ENCODE measurements at places on chromosomes 1 and 21. TPM values are rescaled to one million over a fixed set of nuclear protein-coding genes. Genes with fewer than 3 reads are reported as not detected.

DNA sequence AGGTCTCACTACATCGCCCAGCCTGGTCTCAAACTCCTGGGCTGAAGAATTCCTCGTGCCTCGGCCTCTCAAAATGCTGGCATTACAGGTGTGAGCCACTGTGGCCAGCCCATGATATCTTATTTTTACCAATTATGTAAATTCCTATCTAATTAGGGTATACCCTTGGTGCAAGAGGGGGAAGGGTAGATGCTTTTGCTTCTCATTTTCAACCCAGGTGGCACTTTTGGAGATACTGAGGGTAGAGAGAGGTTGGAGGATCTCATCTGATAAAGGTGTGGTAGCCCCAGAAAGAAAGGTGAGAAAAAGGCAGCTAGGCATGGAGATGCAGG, 17.4 kb downstream of the ENSA start:
- no peaks in the 10 kb centered on the region for H3K27me3 ChIP-seq
- H3K4me3 ChIP-seq = peak overlapping the region; percentile 60
- DNase-seq = no peak
- H3K36me3 ChIP-seq = peaks cover 41% of the 10 kb centered on the region

DNA sequence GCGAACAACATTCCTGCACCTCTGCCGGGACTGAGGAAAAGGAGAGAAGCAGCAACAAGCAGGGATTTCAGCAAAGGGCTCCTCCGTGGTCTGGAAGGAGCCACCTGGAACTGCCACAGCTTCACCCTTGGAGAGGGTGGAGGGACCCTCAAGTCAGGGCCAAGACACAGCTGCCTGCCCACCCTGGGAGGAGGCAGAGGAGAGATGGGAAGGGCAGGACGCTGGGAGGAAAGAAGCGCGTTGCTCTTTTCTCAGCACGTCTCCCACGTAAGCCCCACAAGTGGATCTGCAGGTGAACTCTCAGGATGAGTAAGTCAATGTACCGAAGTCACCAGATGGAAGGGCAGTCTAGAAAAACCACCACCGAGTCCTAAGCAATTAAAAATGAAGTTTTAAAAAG, 39.6 kb downstream of the SLC19A1 start:
- no peaks in the 10 kb centered on the region for H3K36me3 ChIP-seq
- no peak overlapping the region for H3K4me3 ChIP-seq
- H3K27ac ChIP-seq = no peak overlapping the region
- H3K4me1 ChIP-seq = no peaks in the 10 kb centered on the region
- DNase-seq = no peak
- no peaks in the 10 kb centered on the region for H3K27me3 ChIP-seq

GRCh38 chr1:207565546-207566468, 69.8 kb downstream of the CR1 start:
- H3K4me3 ChIP-seq = no peak overlapping the region
- H3K27ac ChIP-seq = no peak overlapping the region
- no peak for DNase-seq
- no peaks in the 10 kb centered on the region for H3K36me3 ChIP-seq
- no peaks in the 10 kb centered on the region for H3K4me1 ChIP-seq

- no peaks in the 10 kb centered on the region for H3K4me1 ChIP-seq
- no peaks in the 10 kb centered on the region for H3K27me3 ChIP-seq
- H3K4me3 ChIP-seq = no peak overlapping the region
- no peak overlapping the region for H3K27ac ChIP-seq
- no peaks in the 10 kb centered on the region for H3K36me3 ChIP-seq
- DNase-seq = no peak
Observed at GRCh38 chr1:68955424-68955823, 458.5 kb upstream of the DEPDC1 start.

- H3K4me3 ChIP-seq = no peak overlapping the region
- no peaks in the 10 kb centered on the region for H3K36me3 ChIP-seq
- peaks cover 44% of the 10 kb centered on the region for H3K27me3 ChIP-seq
- H3K4me1 ChIP-seq = peaks cover 21% of the 10 kb centered on the region
Observed at GRCh38 chr1:205481629-205482151, 22.8 kb upstream of the CDK18 start.

DNA sequence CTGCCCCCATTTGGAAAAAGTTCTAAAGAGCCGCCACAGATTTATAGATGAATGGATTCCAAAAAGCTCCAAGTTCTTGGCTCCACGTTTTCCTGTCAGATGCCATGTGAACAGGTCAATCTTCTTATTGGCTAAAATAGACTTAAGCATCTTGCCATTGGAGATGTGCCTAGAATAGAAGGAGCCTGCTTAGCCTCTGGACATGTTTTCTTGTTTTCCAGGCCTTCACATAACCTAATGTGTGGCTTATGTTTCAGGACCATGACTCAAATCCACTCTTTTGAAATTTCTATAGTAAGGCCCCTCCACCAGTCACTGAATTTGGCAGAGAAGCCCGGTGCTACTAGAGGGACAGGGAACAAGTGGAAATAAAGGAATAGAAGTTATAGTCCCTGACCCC, 31.5 kb downstream of the PHC2 start:
- no peak for DNase-seq
- peaks cover 5% of the 10 kb centered on the region for H3K4me1 ChIP-seq
- no peaks in the 10 kb centered on the region for H3K36me3 ChIP-seq
- no peak overlapping the region for H3K4me3 ChIP-seq
- no peak overlapping the region for H3K27ac ChIP-seq

GRCh38 chr1:3745590-3746381, 6.5 kb upstream of the CCDC27 start:
- H3K36me3 ChIP-seq = peaks cover 4% of the 10 kb centered on the region
- peaks cover 32% of the 10 kb centered on the region for H3K4me1 ChIP-seq
- peak overlapping the region; percentile 65 for H3K27ac ChIP-seq
- H3K27me3 ChIP-seq = no peaks in the 10 kb centered on the region

GRCh38 chr1:178726087-178726517, 1.1 kb downstream of the RALGPS2 start:
- H3K4me1 ChIP-seq = peaks cover 20% of the 10 kb centered on the region
- DNase-seq = peak; percentile 73
- no peaks in the 10 kb centered on the region for H3K27me3 ChIP-seq
- peak overlapping the region; percentile 64 for H3K27ac ChIP-seq
- peak overlapping the region; percentile 79 for H3K4me3 ChIP-seq

The SERPINC1 gene
- total RNA-seq = not detected

The SPRR2F gene
- total RNA-seq = not detected

The SLC44A5 gene
- not detected for total RNA-seq

GRCh38 chr1:168643152-168643551, 66.7 kb downstream of the XCL1 start:
- no peak overlapping the region for H3K27ac ChIP-seq
- H3K27me3 ChIP-seq = peaks cover 4% of the 10 kb centered on the region
- no peak overlapping the region for H3K4me3 ChIP-seq
- DNase-seq = no peak
- H3K36me3 ChIP-seq = no peaks in the 10 kb centered on the region

The SH2D1B gene
- total RNA-seq = not detected

DNA sequence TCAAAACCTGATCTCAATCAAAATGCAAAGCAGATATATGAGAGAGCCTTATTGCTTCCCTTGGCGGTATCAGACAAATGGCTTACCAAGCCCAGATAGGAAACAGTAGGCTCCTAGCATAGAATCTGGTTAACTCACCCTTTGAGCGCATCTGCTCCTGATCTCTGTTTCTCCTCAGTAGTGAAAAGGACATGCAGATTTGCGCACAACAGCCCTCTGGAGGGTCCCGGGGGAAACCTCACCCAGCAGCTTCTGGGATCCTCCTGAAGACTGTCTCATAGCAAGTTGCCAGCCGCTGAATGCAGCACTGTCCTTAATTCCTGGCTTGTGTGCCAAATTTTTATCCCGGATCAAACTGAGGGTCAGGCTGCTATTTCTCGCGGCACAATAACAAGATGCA, 192.2 kb downstream of the FASLG start:
- peaks cover 3% of the 10 kb centered on the region for H3K4me1 ChIP-seq
- H3K27me3 ChIP-seq = peaks cover 19% of the 10 kb centered on the region
- no peak overlapping the region for H3K27ac ChIP-seq
- no peaks in the 10 kb centered on the region for H3K36me3 ChIP-seq
- H3K4me3 ChIP-seq = no peak overlapping the region

DNA sequence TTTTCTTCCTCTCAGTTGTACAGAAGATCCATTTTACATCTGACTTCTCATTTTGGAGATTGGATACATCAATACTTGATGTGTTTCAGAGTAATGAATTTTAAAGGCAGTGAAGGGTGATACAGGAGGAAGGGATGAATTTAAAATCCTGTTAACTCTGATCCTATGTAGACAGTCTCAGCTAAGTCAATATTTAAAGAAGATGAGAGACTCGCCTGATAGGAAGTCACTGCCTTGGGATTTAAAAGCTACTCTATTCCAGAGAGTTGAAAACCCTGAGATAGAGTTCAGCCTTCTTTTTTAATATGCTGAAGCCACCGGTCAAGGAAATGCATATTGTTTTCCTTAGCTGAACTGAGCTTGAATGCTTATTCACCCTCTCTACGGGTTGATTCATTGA, 42.7 kb downstream of the HUNK start:
- H3K4me3 ChIP-seq = no peak overlapping the region
- no peaks in the 10 kb centered on the region for H3K36me3 ChIP-seq
- H3K27ac ChIP-seq = no peak overlapping the region
- DNase-seq = no peak

The RAB3GAP2 gene
- total RNA-seq = 50.6 TPM

- no peak for DNase-seq
- H3K36me3 ChIP-seq = no peaks in the 10 kb centered on the region
- no peaks in the 10 kb centered on the region for H3K27me3 ChIP-seq
- H3K27ac ChIP-seq = no peak overlapping the region
Observed at GRCh38 chr1:14466006-14466405, 132.5 kb upstream of the KAZN start.

Measured in activated CD4-positive, alpha-beta T cell treated with anti-CD3 and anti-CD28 coated beads for 36 hours (primary cell).